Upper lobe of left lung (tissue), 6 donors: ENCODE measurements at places on chromosomes 2 and 18. TPM values are rescaled to one million over a fixed set of nuclear protein-coding genes. Genes with fewer than 3 reads are reported as not detected.

DNA sequence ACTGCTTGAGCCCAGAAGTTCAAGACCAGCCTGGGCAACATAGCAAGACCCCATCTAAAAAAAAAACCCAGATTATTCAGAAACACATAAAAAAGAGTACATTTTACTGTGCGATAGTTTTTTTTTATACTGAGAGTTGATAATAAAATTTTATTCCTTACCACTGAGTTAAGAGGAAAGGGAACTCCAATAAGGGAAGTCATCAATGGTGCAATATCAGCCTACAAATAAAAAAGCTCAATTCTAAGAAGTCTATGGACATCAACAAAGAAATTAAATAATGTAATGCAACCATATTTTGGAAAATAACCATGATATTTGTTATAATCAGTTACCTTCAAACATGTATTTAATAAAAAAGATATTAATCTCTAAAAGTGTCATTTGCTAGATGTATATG is 46.6 kb downstream of the PIGN start:
- no peaks in the 10 kb centered on the region for H3K36me3 ChIP-seq
- H3K27me3 ChIP-seq: no peaks in the 10 kb centered on the region
- DNase-seq: no peak
- H3K4me3 ChIP-seq: no peak overlapping the region

PPM1B gene
- total RNA-seq: 40.8 TPM

DNA sequence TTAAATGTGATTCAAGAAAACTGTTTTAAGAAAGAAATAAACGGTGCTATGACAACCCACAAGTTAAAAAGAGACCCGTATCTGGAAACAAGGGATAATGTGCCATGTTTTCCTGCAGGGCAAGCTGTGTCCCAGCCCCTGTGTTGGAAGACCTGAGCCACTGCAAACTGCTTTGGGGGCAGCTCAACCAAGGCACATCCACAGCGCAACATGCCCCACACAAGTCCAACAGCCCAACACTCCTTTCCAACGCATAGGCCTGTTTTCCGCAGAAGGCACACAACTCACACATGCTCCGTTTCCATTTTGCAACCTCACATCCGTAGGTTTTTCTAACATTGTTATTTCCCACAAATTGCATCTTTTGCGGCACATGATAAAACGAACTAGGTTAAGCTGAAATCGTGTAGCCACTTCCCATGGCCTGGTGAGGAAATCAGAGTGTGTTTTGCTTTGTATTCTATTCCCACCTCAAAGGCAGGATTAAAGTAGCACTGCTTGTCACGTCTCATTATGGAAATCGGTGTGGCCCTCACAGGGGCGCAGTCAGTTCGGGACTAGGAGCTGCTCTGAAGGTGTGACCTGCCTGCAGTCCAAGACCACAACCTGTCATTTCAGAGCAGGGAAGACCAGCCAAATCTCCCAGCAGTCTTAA is 50.5 kb upstream of the ZNF516 start:
- H3K27ac ChIP-seq: peak overlapping the region; percentile 79
- no peaks in the 10 kb centered on the region for H3K36me3 ChIP-seq
- no peaks in the 10 kb centered on the region for H3K4me1 ChIP-seq
- H3K27me3 ChIP-seq: no peaks in the 10 kb centered on the region
- no peak for DNase-seq
- no peak overlapping the region for H3K4me3 ChIP-seq

DNA sequence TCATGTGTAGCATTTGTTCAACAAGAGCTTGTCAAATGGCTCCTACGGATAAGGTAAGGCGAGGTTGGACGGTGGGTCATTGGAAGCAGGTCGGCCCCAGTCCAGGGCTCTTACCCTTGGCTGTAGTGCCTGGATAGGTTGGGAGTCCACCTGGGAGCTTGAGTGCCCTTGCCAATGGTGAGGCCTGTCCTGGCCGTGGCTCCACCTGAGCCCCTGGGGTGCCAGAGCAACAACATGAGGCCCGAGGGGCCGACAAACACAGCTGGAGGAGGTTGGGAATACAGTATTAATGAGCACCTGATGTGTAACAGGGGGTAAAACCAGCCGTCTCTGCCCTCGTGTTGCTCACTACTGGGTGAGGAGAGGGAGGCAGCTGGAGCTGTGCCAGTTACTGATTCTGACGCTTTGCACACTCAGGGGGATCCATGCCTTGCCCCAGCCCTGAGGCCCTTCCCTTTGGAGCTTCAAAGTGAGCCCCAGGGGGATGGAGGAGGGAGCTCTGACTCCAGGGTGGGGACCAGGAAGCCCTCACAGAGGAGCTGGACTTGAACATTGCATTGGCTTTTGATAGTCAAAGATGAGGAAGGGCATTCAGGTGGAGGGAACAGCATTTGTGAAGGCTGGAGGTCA is 87.2 kb downstream of the RHOB start:
- no peak for DNase-seq
- peaks cover 7% of the 10 kb centered on the region for H3K4me1 ChIP-seq
- H3K4me3 ChIP-seq: no peak overlapping the region
- no peaks in the 10 kb centered on the region for H3K36me3 ChIP-seq
- no peak overlapping the region for H3K27ac ChIP-seq
- no peaks in the 10 kb centered on the region for H3K27me3 ChIP-seq

IL1F10 gene
- not detected for total RNA-seq

PTCD3 gene
- 65.3 TPM for total RNA-seq

EVA1A gene
- total RNA-seq: 96.9 TPM

DNA sequence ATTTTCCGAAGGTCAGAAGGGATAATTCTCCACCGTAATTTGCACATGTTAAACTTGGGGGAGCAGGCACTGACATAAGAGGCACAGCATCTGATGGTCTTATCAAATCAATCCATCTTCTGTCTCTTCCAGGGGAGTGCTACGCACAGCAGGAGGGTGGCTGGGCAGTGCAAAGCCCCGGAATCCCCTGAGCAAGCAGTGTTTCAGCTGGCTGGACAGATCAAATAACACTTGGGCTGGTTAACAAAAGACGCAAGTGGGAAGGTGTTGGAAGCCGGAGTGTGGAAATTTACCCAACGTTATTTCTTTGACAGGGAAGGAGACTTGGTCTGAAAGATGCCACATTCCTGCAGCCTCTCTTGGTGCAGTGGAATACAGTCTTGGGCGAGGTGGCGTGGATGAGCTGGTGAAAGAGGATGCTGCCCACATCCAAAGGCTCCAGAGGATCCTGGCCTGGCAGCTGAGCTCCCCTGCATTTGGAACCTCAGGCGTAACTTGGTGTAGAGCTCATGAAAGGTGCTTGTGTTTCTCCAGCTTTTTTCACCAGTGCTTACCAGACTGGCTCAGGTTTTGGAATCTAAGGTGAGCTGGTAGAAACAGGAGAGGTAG is 103.0 kb downstream of the MAPK4 start:
- no peaks in the 10 kb centered on the region for H3K36me3 ChIP-seq
- DNase-seq: no peak
- no peaks in the 10 kb centered on the region for H3K27me3 ChIP-seq
- H3K4me3 ChIP-seq: no peak overlapping the region
- no peak overlapping the region for H3K27ac ChIP-seq
- H3K4me1 ChIP-seq: no peaks in the 10 kb centered on the region

DNA sequence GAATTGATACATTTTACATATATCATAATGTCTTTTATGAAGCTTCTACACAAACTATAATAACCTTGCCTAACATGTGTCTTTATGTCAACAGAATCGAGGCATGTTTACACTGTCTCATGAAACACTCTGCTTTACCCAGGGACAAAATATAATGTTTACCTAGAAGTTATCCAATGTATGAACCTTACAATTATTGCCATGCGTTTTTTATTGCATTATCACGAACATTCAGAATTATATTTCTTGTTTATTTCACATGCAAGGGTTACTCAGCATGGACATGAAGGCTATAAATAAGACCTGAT is 19.8 kb downstream of the LONRF2 start:
- H3K4me3 ChIP-seq: no peak overlapping the region
- no peak for DNase-seq
- no peaks in the 10 kb centered on the region for H3K27me3 ChIP-seq
- no peaks in the 10 kb centered on the region for H3K36me3 ChIP-seq

DNA sequence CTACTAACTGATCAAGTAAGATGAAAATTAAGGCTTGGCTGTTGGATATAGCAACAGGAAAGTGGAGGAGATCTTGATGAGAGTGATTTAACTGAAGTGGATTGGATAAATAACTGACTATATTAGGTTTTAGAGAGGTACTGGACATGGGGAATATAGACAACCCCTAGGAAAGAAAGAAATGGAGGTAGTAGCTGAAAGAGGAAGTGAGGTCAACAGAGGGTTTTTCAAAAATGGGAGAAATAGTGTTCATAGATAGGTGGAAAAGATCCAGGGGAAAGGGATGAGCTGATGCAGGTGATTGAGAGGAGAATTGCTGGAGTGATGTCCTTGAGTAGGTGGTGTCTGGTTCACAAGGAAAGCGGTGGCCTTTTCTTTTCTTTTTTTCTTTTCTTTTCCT is 69.9 kb upstream of the PSME4 start:
- no peak overlapping the region for H3K27ac ChIP-seq
- no peaks in the 10 kb centered on the region for H3K27me3 ChIP-seq
- DNase-seq: no peak
- H3K4me1 ChIP-seq: no peaks in the 10 kb centered on the region

VIT gene
- 0.54 TPM for total RNA-seq

HOXD13 gene
- total RNA-seq: not detected

- H3K27ac ChIP-seq: peak overlapping the region; percentile 16
- no peaks in the 10 kb centered on the region for H3K4me1 ChIP-seq
- H3K36me3 ChIP-seq: no peaks in the 10 kb centered on the region
- no peaks in the 10 kb centered on the region for H3K27me3 ChIP-seq
- peak; percentile 52 for DNase-seq
These were observed 13.7 kb upstream of the GAL3ST2 start for GRCh38 chr2:241762933-241763369.

- DNase-seq: no peak
- no peaks in the 10 kb centered on the region for H3K36me3 ChIP-seq
- H3K27ac ChIP-seq: no peak overlapping the region
- H3K4me1 ChIP-seq: no peaks in the 10 kb centered on the region
These were observed 219.8 kb upstream of the SPHKAP start for GRCh38 chr2:228401065-228401912.

ANKRD30B gene
- total RNA-seq: not detected

MLPH gene
- total RNA-seq: 1,452 TPM

C2orf81 gene
- total RNA-seq: 11.5 TPM

ASB18 gene
- total RNA-seq: not detected

TOGARAM2 gene
- total RNA-seq: 11.6 TPM

GRCh38 chr2:75563591-75563990 is 2.9 kb upstream of the EVA1A start:
- no peak for DNase-seq
- peaks cover 27% of the 10 kb centered on the region for H3K4me1 ChIP-seq
- H3K36me3 ChIP-seq: no peaks in the 10 kb centered on the region
- no peaks in the 10 kb centered on the region for H3K27me3 ChIP-seq
- H3K4me3 ChIP-seq: no peak overlapping the region

HOXD1 gene
- total RNA-seq: 2.7 TPM

DNA sequence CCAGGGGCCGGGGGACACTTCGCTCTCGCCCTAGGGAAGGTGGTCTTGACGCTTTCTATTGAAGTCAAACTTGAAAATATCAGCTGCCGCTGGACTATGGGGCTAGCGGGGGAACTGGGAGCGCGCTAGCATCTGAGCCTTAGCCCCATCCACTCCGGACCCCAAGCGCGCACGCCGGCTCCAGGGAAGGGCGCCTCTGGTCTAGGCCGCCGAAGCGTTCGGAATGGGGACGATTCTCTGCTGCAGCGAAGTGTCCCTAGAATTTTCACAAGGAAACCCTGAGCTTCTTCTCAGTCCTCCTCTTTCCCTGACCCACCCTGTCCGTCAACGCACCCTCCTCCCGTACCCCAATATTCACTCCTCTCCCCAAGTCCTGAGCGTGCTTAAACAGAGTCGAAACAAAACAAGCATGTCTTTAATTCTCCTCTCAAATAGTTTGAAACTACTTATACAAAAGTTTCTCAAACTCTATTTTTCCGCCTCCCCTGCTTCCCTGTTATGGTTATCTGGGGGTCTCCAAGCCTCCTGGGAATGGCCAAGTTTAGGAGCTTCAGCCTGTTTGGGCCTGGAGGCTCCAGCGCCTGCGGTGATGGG is 5.0 kb downstream of the RAX start:
- no peak overlapping the region for H3K27ac ChIP-seq
- no peak for DNase-seq
- no peaks in the 10 kb centered on the region for H3K36me3 ChIP-seq
- H3K4me1 ChIP-seq: peaks cover 52% of the 10 kb centered on the region

- no peak overlapping the region for H3K27ac ChIP-seq
- no peaks in the 10 kb centered on the region for H3K36me3 ChIP-seq
These were observed 3.4 kb downstream of the COLEC11 start for GRCh38 chr2:3598197-3598910.

MC2R gene
- total RNA-seq: not detected

GNAL gene
- total RNA-seq: 2.4 TPM

NT5DC4 gene
- total RNA-seq: 0.55 TPM

- no peaks in the 10 kb centered on the region for H3K36me3 ChIP-seq
- H3K4me3 ChIP-seq: no peak overlapping the region
- no peak overlapping the region for H3K27ac ChIP-seq
- DNase-seq: no peak
These were observed 35.9 kb upstream of the MGAT5 start for GRCh38 chr2:134217924-134218323.

BCL11A gene
- 12.7 TPM for total RNA-seq

- H3K36me3 ChIP-seq: no peaks in the 10 kb centered on the region
- no peaks in the 10 kb centered on the region for H3K4me1 ChIP-seq
- H3K4me3 ChIP-seq: no peak overlapping the region
- H3K27ac ChIP-seq: no peak overlapping the region
- no peaks in the 10 kb centered on the region for H3K27me3 ChIP-seq
These were observed 825.1 kb downstream of the SLC4A3 start for GRCh38 chr2:220452561-220452960.

ACMSD gene
- not detected for total RNA-seq

GRCh38 chr2:138276339-138276738 is 225.2 kb upstream of the SPOPL start:
- DNase-seq: no peak
- H3K27me3 ChIP-seq: no peaks in the 10 kb centered on the region
- no peak overlapping the region for H3K4me3 ChIP-seq
- no peaks in the 10 kb centered on the region for H3K36me3 ChIP-seq
- H3K4me1 ChIP-seq: peaks cover 6% of the 10 kb centered on the region

GRCh38 chr2:230935130-230935430 is 10.0 kb upstream of the GPR55 start:
- no peak overlapping the region for H3K4me3 ChIP-seq
- DNase-seq: no peak
- H3K27ac ChIP-seq: no peak overlapping the region
- no peaks in the 10 kb centered on the region for H3K36me3 ChIP-seq
- H3K4me1 ChIP-seq: peaks cover 9% of the 10 kb centered on the region
- no peaks in the 10 kb centered on the region for H3K27me3 ChIP-seq

GALNT3 gene
- total RNA-seq: 16.5 TPM

DNA sequence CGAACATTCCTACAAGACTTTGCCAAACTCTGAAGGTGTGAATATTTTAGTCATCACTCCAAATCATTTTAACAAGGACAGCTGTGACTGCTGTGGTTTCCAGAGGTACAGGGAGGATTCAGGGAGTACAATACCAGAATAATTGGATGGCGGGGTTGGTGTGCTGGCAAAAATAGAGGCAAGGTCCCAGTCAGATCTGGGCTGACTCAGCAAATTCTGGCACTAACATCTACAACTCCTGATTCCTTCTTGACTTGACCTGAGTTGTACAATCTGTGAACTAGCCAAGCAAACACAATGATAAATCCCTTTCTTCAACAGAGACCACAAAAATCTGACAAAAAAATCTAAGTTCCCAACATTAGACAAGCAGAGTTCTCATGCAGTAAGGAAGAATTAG is 40.4 kb downstream of the RMP24 start:
- H3K27me3 ChIP-seq: no peaks in the 10 kb centered on the region
- no peaks in the 10 kb centered on the region for H3K4me1 ChIP-seq
- no peak overlapping the region for H3K27ac ChIP-seq
- no peak overlapping the region for H3K4me3 ChIP-seq
- no peaks in the 10 kb centered on the region for H3K36me3 ChIP-seq
- no peak for DNase-seq
